Stimulated activated CD4-positive, alpha-beta T cell treated with anti-CD3 and anti-CD28 coated beads, Interleukin-2, amount 100 ng/mL, for 48 hours (primary cell): ENCODE measurements at places on chromosomes 3 and 15.

DNA sequence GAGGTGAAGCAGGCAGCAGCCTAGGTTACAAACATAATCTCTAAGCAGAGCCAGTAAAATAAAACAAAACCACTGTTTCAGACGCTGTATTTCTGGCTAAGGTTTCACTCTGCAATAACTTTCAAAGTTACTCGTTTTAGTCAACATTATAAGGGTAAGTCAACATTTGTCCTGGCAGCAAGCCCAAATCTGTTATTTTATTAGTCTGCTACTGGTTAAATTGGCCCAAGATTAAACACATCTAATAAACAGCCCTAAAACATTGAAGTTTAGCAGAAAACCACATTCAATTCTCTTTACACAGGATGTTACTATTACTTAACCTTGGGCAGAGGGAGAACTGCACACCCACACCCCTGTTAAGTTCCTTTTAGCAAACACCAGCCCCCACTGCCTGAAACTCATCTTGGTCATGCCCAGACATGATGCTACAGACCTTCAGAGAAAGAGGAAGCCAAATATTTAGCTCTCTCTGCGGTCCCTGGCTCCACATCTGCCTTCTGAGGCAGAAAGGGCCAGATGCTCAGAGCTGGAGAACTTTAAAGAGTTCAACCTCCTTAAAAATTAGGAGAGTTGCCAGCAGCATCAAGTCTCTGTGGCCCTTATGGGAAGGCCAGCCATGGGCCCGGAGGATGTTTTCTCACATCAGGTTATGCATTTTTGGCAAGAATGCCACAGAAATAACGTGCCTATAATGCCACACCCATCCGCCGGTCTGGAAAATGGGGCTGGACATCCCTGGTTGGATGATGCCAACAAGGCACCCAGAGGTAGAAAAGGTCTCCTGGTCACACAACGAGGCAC is 17.9 kb downstream of the ARHGEF3 start:
- no peak for DNase-seq

DNA sequence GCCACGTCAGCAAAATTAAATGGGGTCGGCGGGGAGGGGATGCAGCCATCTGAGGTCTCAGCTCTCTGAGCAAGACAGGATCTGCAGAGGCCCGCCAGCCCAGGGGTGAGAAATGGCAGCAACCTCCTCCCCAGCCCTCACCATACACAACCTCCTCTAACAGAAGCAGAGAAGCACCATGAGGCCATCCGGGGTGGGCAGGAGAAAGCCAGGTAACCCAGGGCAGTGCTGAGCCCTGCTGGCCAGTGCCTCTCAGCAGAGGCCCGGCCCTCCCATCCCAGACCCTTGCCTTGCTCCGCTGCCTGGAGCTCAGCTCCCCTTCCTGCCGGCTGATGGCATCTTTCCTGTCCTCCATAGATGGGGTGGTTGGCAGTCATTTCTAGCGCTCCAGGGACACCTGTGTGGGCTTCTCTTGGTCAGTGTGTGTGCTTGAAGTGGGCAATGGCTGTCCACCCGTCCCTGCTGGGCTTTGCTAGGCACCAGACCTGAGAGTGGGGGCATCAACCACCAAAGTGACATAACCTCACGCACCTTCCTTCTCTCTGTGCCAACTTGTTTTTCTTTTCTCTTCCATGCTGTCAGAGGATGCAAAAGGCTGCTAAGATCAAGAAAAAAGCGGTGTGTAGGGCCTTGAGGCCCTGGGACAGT is 175.8 kb downstream of the NSMCE3 start:
- no peak for DNase-seq

GRCh38 chr3:120753810-120754209 is 11.3 kb downstream of the GTF2E1 start:
- DNase-seq: no peak

GRCh38 chr15:37053166-37053565 is 47.2 kb downstream of the MEIS2 start:
- no peak for DNase-seq

GRCh38 chr15:81061490-81062253 is 60.9 kb downstream of the TLNRD1 start:
- no peak for DNase-seq

GRCh38 chr15:23570486-23570885 is 5.0 kb downstream of the MKRN3 start:
- DNase-seq: no peak

- DNase-seq: no peak
Observed at GRCh38 chr3:152385761-152386160, 117.0 kb downstream of the MBNL1 start.

DNA sequence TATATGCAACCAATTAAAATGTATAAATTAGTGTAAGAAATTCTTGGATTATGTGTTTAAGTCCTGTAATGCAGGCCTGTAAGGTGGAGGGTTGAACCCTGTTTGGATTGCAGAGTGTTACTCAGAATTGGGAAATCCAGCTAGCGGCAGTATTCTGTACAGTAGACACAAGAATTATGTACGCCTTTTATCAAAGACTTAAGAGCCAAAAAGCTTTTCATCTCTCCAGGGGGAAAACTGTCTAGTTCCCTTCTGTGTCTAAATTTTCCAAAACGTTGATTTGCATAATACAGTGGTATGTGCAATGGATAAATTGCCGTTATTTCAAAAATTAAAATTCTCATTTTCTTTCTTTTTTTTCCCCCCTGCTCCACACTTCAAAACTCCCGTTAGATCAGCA is 65.4 kb upstream of the ACAD9 start:
- DNase-seq: no peak

DNA sequence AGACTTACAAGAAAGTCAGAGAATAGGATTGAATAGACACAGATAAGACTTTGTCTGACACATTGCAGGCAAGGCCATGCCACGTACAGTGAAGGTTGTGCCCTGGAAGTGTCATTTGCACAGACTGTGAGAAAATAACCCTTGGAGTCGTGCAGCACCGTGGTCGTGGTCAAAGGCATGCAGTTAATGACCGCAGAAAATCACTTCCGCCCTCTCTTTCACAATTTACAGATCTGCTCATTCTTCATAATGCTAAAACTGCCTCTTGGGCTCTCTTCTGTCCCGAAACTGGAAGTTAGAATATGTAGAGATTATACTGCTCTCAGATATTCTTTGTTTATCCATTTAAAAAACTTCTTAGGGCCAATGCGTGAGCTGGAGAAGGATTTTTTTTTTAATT is 73.2 kb upstream of the CTXND1 start:
- no peak for DNase-seq
